ENCODE measurements at places on chromosomes 11 and 22.

DNA sequence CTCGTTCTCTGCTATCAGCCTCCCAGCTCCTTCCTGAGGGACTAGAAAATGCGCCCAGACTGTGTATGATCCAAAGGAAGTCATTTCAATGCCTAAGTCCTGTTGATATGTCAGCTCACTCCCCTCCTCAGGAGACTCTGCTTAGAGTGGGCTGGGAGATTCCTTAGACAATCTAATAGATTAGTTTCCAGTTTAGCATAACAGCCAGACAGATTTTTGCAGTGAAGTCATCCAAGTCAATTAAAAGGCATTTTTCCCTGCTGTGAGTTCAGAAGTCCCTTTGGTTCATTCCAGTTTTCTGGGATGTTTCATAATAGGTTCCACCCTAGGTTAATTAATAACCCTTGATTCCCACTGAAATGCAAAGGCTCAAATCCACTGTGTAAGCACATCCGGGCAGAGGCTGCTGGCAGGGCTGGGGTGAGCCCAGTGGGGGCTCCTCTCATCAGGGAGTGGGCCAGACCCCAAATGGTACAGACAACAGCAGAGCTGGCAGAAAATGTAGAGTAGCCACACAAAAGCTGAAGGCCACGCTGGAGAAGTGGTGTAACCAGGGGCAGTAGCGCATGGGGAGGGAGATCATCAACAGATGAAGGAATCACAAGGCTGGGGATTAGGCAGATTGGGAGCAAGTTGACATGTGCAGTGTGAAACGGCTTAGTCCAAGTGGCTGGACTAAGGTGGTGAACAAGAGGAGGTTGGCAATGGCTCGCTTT is 90.6 kb downstream of the SYN3 start:
- DNase-seq: no peak

GRCh38 chr11:10484461-10485180 is 29.6 kb downstream of the AMPD3 start:
- no peak for DNase-seq

DNA sequence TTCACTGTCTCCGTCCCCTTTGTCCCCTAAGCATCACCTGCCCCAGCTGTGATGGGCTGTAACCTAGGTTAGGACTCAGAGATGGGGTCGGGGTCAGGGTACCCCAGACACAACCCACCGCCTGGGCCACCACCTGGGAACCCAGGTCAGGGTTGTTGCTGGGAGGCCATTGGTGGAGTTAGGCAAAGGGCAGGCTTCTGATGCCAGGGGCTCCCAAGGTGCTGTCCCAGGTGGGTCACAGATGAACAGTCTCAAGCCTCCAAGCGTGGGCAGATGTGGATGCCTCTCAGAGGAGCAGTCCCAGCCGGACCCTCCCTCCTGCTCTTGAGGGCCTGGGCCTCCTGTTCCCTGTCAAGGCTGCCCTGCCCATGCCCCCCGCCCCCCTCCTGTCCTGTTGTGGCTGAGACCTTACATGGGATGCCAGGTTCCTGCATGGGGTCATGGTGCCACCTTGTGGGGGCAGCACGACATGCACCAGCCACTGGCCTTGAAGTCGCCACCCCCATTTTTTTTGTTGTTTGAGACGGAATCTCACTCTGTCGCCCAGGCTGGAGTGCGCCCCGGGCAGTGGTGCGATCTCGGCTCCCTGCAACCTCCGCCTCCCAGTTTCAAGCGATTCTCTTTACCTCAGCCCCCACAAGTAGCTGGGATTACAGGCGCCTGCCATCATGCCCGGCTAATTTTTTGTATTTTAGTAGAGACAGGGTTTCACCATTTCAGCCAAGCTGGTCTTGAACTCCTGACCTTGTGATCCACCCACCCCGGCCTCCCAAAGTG is 12.1 kb downstream of the GATD1 start:
- peak; percentile 72 for DNase-seq

- no peak for DNase-seq
Measured at GRCh38 chr11:16902781-16903378, 111.3 kb downstream of the PLEKHA7 start.

- no peak for DNase-seq
Measured at GRCh38 chr11:44530413-44531115, 34.9 kb upstream of the CD82 start.

DNA sequence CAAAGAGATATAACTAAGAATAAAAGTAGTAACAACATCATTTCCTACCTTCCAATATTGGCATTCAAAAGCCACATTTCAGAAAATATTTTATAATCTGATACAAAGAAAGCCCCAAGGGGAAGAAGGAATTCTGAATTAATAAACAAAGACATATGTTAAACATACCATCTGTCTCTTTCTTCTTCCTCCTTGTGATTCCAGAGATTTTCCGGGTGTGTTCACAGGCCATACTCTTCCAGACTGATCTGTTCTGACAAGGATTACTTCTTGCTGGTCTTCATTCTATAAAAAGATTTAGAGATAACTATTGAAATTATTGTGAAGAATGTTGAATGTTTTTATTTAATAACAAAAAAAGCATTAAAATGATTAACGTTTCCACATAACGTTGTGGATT is 65.0 kb downstream of the CWF19L2 start:
- no peak for DNase-seq

DNA sequence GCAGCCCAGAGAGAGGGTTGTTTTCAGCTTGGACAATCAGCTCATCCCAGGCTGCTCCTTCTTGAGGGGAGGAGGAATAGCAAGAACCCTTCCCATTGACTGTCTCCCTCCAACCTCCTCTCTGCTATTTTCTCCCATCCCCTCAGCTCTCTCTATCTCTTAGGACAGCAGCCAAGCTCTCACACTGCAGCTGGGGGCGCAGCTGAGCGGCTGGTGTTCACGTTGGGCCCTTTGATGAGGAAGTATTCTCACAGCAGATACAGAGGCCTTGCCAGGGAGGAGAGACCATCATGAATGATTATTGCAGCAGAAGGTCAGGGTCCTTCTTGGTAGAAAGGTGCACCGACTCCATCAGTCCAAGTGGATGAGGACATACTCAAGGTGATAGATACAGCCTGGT is 26.5 kb upstream of the CADM1 start:
- no peak for DNase-seq

DNA sequence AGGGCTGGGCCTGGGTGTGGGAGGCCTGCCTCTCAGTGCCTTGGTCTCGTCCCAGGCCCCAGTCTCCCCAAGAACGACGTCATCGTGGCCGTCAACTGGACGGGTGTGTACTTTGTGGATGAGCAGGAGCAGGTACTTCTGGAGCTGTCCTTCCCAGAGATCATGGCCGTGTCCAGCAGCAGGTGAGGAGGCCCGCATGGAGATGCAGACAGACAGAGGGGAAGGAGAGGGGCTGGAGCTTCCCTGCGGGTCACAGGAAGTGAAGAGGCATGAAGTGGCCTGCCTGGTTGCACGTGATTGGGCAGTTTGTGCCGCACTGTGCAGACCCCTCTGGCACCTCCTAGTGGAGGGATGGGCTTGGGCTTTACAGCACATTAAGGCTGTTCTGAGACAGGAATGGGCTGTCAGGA is 70.4 kb downstream of the MYO7A start:
- DNase-seq: no peak

GRCh38 chr11:128658502-128658901 is 35.4 kb upstream of the FLI1 start:
- no peak for DNase-seq

DNA sequence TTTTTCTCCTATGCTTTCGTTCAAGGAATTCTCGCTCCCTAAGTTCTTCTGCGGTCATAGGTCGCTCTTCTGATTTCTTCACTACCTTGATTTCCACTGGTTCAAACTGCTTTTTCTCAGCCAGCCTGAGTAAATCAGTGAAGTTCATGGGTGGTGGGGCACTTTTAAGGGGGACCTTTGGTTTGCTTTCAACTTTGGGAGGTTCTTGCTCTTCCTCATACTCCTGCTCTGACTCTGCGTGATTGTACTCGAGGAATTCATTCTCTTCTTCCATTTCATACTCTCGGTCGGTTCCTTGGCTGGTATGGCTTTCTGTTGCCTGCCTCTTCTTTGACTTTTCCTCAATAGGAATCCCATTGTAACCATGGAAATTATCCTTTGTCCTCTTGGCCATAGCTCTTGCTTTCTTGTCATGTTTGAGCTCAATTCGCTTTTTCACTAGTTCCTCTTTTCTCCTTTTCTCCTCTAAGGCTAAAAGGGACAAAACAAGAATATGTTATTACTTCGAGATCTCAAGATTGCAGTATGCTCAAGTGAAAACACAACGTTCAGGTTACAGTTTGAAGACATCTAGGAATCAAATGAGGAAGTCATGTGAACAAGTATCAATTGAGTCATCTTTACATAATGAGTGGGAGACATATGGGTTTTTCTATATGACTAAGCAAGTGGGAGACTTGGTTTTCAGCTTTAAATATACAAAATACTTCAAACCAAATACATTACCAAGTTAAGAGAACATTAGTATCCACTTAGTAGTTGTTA is 16.2 kb downstream of the MISFA start:
- DNase-seq: no peak

DNA sequence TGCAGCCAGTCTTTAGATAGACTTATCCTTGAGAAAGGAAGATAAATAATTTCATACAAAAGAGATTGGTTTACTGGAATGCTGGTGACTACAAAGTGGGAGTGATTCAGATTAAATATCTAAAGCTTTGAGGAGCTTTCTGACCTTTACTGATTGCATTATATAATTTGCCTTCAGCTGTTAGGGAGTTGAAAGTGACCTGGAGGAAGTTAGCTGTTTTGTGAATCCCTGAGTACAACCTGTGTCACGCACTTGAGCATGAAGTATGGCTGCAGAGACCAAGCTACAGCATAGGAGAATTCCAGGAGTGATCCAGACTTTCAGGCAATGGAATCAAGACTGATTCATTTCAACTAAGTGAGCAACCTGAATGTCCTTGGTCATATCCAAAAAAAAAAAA is 1848.3 kb upstream of the RAG2 start:
- DNase-seq: no peak

All from memory B cell (primary cell).